Bronchial smooth muscle cell (primary cell): ENCODE measurements at places on chromosomes 2 and 18. TPM values are rescaled to one million over a fixed set of nuclear protein-coding genes. Genes with fewer than 3 reads are reported as not detected.

The IL36G gene
- total RNA-seq = not detected in 2 replicates

The CHST10 gene
- total RNA-seq = 4.9 and 6.3 TPM in 2 replicates

The EVX2 gene
- total RNA-seq = not detected in 2 replicates

The PSD4 gene
- total RNA-seq = 0.17 and 1.6 TPM in 2 replicates

The HDHD2 gene
- total RNA-seq = 12.9 and 14.2 TPM in 2 replicates

The GPR35 gene
- total RNA-seq = 0.32 and 0.52 TPM in 2 replicates

The PROKR1 gene
- total RNA-seq = not detected in 2 replicates

The NXPH2 gene
- not detected in 2 replicates for total RNA-seq

The MARCO gene
- not detected in 2 replicates for total RNA-seq

The LCT gene
- under 0.01 and 0.09 TPM in 2 replicates for total RNA-seq

The LIPG gene
- total RNA-seq = 0.17 and 0.63 TPM in 2 replicates

The C2orf78 gene
- total RNA-seq = not detected in 2 replicates

The REG1B gene
- not detected in 2 replicates for total RNA-seq

The GRB14 gene
- 0.17 and 4.1 TPM in 2 replicates for total RNA-seq

The NCKAP5 gene
- 0.52 and 1.1 TPM in 2 replicates for total RNA-seq

The TMEM17 gene
- 1.9 and 2.5 TPM in 2 replicates for total RNA-seq

The IL37 gene
- not detected in 2 replicates for total RNA-seq

The TUBA4A gene
- 9.4 and 17.8 TPM in 2 replicates for total RNA-seq
